ENCODE measurements at places on chromosomes 3 and 15.

GRCh38 chr15:40949756-40950207 is 3.5 kb upstream of the CHAC1 start:
- no peak for DNase-seq

GRCh38 chr15:92095693-92096092 is 242.2 kb downstream of the SLCO3A1 start:
- DNase-seq: no peak

DNA sequence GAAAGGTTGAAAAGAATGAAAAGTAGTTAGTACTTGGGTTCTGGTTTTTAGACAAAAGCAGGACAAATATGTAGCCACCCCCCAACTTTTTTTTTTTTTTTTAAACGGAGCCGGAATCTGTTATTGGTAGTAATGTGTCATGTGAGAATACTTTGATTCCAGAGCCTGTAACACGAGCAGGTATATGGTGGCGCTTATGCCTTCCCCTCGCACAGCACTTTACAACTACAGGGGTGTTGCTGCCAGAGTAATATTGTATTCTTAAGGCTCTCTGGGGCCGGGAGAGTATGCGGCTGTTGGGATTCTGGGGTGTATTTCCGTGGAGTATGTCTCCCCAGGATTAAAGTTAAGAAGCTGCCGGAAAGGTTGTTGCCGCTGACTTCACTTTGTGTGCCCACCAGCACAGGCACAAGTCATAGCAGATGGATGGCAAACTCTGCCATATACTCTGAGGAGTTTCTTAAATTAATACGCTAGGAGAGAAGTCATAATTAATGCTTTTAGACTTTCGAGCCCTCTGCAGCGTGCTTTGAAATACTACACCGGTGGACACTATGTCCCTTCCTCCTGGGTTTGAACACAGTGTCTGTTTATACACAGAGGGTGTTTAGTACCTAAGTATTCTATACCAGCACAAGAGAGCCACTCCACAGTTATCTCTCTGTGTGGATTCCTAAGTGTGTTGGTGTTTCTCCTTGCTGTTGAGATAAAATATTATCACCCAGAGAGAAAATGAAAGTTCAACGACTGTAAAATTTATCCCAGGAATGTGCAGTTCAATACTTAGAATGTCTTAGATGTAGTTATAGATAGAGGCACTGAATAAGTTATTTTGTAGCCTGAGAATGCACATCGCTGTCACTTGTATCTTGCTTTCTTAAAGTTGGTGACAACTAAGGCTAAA is 1.4 kb downstream of the MBNL1 start:
- DNase-seq: no peak

DNA sequence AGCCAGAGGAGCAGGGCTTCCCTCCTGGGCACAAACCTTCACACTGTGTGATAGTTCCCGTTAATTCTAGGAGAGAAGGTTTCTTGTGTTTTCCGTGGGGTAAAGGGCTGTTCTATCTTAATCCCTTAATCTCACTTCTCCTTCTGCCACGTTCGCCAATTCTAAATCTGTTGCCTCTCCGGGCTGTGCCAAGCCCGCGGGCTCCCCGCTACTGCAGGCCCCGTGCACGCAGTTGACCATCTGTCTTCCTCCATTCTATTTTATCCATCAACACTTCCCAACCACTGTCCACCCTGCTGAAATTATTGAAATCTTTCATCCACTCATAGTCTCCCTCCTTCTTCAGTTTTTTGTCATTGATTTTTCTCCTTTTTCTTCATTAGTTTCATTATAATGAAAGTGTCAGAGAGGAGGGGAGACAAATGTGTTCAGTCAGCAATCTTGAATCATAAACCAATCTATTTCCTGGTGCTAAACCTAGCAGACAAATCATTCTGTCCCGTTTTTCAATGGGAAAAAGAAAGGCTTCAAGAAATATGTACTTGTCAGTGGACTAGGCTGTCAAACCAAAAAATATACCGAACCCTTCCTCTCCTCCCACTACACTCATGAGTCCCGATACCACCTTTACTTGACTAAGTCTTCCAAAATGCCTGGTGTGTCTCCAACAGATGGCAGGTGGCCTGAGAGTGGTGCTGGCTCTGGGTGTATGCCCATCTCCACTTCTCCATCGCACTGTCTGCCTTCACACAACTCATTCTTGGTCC is 39.6 kb downstream of the SLCO2A1 start:
- DNase-seq: no peak

- no peak for DNase-seq
These were observed 1.4 kb upstream of the IGDCC4 start for GRCh38 chr15:65423976-65424679.

- DNase-seq: no peak
These were observed 494.6 kb downstream of the NTRK3 start for GRCh38 chr15:87761736-87762509.

DNA sequence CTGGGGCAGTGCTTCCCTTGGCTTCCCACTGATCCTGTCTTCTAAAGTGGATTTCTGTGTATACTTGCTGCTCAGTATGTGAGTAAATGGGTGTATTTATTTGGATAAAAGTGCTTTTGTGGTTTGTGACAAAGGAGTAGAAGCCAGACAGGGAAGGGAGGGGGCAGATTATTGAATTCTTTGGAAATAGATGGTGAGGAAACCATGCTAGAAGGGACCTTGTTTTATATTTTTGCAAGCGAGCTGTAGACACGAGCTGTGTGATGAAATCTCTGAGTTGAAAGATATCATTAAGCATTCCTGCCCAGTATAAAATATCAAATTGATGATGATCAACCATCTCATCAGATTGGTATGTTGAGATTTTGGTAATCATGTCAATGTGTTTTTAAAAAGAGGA is 68.9 kb downstream of the DUT start:
- no peak for DNase-seq

DNA sequence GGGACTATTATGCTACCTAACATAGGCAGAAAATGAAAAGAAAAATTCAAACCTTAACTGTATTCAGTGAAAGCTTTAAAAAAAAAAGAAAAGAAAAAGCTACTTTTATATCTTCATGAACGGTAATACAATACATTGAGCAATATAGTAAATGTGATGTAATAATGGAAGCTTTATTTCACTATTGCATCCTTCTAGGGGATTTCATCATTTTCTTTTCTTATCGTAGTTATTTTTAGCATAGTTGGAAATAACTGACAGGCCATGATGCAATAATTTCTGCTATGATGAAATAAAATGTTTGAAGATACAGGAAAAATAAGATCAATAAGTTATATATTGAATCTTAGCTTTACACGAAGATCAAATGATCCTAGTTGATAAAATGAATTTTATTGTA is 40.3 kb upstream of the ZCWPW2 start:
- no peak for DNase-seq

DNA sequence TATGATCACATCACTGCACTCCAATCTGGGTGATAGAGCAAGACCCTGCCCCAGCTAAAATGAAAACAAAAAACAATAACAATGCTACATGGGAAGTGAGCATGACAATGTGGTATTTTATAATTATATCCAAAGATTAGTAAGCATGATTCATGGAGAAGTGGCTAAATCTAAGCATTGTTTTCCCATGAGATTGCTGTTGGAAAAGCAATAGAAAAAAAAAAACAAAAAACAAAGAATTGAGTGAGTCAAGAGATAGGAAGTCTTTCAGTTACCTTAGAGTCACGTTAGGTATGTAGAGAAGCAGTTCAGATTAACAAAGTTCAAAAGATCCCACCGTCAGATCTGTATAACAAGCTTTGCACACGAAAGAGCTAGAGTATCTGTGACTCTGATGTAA is 210.3 kb upstream of the CNTN6 start:
- DNase-seq: no peak

DNA sequence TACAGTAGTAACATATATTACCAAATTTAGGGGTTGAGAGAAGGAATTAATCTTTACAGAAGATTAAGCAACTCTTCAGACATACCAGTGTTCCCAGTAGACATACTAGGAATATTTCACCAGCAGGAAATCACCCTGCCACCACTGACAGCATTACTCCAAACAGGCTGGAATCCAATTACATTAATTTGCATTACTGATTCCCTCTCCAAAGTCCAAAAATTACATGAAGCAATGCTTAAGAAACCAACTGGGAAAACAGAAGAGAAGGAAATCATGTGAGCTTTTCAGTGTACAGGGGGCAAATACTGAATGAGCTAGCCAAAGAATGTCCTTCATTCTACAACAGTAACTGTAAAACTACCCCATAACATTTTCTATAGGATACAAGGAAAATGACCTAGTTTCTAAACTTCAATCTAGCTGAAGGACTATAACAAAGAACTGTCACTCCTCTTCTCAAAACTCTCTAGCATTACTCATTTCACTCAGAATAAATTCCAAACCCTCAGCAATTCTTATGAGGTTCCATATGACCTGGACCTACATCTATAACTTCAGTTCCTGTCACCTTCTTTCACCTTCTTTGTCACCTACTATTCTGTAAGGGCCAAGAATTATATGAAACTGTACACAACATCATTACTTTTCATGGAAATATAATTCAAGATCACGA is 72.7 kb downstream of the INO80 start:
- no peak for DNase-seq

DNA sequence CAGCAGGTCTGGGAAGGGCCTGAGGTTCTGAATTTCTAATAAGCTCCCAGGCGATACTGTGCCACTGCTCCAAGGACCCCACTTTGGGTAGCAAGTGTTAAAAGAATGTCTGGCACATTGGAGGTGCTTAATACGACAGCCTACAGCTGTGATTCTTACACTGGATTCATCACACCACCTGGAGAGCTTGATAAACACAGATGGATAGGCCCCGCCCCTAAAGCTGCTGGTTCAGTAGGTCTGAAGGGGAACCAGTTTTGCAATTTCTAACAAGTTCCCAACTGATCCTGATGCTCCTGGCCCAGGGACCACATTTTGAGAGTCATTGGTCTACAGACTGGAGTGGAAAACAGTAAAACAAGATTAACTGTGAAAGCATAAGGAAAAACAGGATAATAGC is 124.8 kb upstream of the ST8SIA2 start:
- no peak for DNase-seq

DNA sequence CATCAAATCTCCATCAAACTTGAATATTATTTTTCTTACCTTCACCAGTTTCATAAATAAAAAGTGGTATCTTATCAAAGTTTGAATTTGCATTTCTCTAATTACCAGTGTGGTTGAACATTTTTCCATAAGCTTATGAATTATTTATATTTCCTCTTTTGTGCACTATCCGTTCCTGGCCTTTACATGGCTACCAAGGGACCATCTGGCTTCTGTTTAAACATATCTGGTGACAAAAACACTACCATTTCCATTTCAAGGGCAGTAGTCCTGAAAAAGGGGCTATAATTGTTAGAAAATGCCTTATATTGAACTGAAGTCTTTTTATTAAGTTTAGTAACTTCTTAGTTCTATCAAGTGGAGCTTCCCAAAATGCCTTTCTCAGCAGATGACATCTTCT is 44.3 kb upstream of the TM4SF4 start:
- no peak for DNase-seq

DNA sequence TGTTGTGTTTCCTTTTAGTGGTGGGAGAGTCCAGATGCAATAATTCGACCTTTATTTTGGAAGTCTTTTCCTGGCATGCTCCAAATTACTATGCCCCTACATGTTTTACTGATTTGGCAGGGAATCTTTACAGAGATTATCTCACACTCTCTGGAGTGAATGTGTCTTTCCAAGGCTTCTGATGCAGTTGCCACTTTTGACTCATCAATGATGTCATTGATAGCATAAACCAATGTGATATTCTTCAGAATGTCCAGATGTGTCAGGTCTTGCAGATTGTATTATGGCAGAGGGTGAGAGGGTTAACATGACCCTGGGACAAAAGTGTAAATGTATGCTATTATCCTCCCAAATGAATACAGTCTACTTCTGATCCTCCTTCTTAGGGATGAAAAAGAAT is 9.7 kb downstream of the RTP4 start:
- no peak for DNase-seq

DNA sequence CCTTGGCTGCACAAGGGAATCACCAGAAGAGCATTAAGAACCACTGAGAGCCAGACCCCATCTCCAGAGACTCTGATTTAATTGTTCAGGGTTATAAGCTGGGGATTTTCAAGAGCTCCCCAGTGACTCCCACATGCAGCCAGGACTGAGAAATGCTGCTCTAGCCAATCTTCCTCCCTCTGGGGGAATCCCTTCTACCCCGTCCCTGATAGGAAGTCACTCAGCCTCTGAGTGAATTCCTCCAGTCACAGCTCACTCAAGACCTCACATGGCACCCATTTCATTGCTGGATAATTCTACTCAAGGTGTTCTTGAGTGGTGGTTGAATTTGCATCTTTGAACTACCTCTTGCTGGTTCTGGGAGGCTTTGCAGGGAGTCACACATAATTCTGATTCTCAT is 10.7 kb downstream of the CCR3 start:
- no peak for DNase-seq

DNA sequence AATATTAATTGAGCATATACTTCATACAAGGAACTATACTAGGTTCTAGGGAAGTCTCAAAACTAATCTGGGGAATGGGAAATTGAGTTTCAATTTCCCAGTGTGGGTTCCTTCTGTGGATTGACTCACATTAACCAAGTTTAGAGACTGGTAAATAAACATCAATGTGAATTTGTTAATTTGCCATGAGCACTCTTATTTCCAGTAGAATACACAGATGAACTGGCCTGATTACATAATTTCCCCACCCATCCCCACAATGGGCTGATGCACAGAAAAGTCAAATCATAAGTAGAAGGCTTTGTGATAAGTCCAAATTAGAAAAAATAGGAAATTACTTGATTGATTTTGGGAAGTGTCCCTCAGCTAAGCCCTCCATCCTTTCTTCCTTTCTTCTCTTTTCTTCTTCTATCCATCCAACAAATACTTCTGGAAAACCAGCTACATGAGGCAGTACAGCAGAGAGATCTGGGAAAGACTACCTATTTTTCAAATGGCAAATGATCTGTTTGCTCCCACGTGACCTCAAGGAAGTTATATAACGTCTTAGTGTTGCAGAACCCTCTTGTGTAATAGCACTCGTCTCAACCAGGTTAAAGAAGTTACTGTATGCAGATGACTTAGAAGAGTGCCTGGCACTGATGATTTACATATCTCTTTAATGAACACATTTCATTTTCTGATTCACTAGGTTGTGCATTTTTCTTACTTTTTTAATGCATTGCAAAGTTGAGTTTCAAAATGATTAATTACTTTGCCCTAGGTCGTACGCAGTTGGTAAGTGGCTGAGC is 312.3 kb downstream of the SV2B start:
- no peak for DNase-seq

DNA sequence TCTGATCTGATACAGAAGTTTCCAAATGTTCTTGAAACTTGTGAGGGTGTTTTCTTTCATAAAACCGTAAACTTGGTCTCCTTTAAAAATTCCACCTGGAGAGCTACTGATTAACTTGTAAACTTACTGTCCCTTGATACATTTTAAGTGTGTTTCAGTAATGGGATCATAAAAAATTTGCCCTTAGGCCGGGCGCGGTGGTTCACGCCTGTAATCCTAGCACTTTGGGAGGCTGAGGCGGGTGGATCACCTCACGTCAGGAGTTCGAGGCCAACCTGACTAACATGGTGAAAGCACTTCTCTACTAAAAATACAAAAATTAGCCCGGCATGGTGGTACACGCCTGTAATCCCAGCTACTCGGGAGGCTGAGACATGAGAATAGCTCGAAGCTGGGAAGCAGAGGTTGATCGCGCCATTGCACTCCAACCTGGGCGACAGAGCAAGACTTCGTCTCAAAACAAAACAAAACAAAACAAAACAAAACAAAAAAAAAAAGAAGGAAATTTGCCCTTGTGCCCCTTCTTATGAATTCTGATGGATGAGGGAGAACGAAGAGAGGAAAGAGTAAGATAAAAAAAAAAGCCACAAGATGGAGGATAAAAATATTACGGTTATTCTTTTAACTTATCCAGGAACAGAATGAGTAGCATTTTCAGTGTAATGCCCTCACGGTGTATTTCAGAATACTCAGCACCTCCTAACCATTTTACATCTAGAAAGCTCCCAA is 32.1 kb upstream of the AP4E1 start:
- DNase-seq: no peak

All from stimulated activated CD4-positive, alpha-beta T cell treated with anti-CD3 and anti-CD28 coated beads, Interleukin-2, amount 100 ng/mL, for 24 hours (primary cell).